ENCODE measurements at places on chromosomes 4 and X.

GRCh38 chr4:118284169-118284568 lies 68.6 kb downstream of the PRSS12 start:
- no peak for DNase-seq

DNA sequence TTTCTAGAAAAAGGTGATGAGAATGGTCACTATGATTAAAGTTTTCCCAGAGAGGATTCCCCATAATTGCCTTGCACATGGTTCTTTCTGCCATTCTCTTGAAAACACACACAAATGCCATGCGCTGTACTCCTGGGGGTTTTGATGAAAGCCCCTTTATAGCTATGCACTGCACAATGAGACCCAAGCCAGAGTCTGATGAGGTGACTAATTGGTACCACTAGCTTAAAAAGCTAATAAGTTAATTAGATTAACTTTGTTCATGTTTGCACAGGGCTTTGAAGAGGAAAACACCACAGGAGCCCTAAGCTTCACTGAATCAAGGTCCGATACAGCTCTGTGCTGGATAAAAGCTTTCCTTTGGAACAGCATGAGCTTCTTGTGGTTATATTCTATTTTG lies 132.2 kb downstream of the NKX6-1 start:
- DNase-seq, result no peak

GRCh38 chr4:98627531-98628257 lies 30.7 kb downstream of the TSPAN5 start:
- no peak for DNase-seq

GRCh38 chr4:157521906-157522305 lies 301.4 kb downstream of the GRIA2 start:
- DNase-seq, result no peak

DNA sequence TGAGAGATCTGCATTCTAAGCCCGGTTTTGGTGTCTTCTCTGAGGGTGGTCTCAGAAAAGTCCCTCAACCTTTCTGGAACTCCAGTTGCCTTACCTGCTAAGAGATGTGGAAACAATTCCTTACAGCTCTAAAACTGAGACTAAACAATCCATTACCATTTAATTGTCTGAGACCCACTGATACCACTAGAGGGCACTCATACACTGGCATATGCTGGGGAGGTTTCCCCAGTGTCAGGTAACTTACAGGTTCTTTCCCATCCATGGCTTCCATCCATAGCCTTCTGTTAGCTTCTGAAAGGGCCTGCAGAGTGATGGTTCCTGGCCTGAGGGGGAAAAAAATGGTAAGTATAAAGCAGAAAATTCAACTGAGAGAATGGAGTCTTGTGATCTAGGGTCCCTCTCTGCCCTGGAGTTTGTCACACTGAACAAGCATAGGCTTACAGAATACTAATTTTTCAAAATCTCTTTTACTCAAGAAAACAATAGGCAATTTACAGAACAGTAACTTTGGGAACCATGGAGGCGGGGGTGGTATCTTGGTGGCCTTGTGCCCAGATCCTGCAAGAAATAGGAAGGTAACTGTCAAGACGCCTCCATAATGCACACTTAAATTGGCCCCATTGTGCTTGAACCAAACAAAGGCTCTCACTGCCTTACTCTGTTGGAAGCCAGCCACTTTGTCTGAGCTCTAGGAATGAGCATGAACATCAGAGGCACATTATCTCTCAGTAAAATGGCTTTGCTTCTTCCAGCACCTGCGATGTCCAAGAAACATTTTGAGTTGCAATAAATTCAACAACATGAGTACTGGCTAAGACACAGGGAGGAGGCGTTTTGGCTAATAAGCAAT lies 236.1 kb downstream of the OPHN1 start:
- DNase-seq, result peak; percentile 18

DNA sequence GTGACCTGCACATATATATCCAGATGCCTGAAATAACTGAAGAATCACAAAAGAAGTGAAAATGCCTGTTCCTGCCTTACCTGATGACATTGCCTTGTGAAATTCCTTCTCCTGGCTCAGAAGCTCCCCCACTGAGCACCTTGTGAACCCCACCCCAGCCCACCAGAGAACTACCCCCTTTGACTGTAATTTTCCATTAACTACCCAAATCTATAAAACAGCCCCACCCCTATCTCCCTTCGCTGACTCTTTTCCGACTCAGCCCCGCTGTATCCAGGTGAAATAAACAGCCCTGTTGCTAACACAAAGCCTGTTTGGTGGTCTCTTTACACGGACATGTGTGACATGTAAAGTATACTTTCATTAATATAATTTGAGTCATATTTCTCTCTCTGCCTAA lies 320.3 kb upstream of the TECRL start:
- DNase-seq, result no peak

DNA sequence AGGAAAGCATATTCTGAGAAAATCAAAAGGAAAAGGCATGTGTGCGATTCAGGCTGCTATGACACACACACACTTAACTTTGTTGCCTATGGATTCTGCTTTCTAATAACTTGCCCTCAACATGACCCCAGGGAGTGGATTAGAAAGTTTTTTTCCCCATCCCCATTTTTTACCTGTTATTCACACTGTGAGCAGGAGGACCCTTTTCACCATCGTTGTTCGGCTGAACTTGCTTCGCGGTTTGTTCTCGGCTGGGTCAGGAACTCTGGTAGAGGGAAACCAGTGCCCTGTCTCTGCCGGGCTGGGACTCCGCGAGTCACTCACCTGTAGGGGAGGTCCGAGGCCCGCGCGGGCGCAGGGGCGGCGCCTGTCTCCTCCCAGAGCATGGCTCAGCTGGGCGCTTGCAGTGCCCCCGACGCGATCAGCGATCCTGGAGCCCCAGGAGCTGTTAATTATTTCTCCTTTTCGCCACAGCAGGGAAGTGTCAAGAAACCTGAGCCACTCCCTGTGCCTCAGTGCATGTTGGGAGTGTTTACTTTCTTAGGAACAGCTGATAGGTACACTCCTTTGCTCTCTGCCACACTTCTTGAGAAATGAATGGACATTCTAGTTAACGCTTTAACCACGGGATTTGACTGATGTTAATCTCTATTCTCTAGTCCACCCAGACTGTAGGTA lies at the start of gene RASSF6:
RASSF6 (minus strand) TSS at position 322 of the 678 bp plus-strand sequence. CDS start 8,641 bp downstream, outside the sequence.
- DNase-seq, result peak; percentile 5

- no peak for DNase-seq
These were observed 53.0 kb upstream of the RASSF6 start for GRCh38 chr4:73673286-73673685.

- no peak for DNase-seq
These were observed 171.2 kb upstream of the GPC4 start for GRCh38 chrX:133586443-133586842.

DNA sequence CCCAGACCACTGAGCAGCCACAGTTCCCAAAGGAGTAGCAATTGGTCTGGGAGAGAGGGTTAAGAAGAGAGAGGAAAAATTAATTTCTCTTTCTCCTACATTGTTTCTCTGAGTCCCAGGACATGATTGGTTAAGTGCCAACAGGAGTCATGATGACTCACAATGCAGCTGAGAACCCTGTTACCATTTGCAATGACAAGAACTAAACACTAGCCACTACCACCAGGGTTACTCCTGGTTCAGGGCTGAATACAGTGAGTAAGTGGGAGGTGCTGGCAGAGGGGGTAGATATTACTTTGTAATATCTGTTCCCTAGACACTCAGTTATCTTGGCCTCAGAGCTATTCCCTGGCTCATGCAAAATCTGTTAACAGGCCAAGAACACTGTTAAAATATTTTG lies 18.0 kb downstream of the ETDC start:
- no peak for DNase-seq

GRCh38 chr4:123536225-123536624 lies 139.6 kb downstream of the SPRY1 start:
- DNase-seq, result no peak

GRCh38 chr4:159337041-159337440 lies 234.2 kb downstream of the RAPGEF2 start:
- no peak for DNase-seq

- no peak for DNase-seq
These were observed 1404.1 kb upstream of the IGFBP7 start for GRCh38 chr4:58514299-58514698.

GRCh38 chr4:905485-906338 lies 26.4 kb downstream of the GAK start:
- DNase-seq, result no peak

DNA sequence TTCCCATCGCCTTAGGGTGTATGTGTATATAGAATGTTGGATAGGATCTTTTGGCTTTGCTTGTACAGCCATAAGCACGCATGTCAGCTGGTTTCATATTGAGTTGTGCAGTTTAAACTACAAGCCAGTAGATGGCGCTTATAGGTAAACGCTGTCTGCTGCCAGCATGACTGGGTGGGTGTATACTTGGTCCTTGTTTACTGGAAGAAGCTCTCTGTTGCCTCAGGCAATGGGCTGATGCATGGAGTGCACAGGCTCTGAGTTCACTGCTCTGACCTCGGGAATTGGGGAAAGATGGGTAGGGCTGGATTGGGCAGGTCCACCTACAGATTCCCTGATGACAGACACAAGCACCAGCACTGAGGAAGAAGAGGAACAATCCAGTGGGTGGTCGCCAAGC lies 831.5 kb downstream of the STIM2 start:
- no peak for DNase-seq

DNA sequence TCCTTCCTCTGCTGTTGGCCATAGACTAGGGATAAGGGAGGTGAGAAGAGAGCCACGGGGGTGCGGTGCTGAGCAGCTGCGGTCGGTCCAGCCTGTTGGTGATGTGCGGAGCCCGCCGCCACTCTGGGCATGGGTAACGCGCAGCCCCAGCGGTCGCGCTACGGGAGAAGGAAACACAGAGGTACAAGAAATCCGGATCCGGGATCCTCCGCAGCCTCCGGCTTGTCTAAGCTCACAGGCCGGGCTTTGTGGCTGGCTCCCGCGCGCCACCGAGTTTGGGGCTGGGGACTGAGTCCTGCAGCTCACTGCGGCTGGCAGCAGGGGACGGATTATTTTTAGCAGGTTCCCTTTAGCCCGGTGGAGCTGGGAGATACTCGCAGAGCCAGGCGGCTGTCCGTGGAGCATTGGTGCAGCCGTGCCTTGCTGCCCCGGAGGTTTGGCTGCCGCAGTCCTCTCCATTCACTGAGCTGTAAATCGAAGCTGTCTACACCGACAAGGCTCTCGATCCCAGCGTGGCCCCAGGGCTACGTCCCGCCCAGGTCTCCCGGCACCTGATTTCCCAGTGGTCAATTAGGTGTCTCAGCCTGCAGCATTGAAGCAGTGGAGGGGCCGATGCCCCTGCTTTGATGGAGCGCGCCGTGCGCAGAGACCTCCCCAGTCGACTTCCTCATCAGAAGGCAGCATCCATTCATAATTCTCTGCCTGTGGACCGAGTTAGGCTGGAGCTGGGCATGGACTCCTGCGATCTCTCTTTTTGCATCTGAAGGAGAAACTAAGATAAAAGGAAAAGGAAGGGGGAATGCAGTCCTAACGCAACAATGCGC lies 81.9 kb upstream of the SCML1 start:
- DNase-seq, result peak; percentile 11

- no peak for DNase-seq
These were observed 6.7 kb upstream of the MSX1 start for GRCh38 chr4:4852591-4853362.

GRCh38 chr4:71941001-71941400 lies 90.8 kb upstream of the NPFFR2 start:
- no peak for DNase-seq

DNA sequence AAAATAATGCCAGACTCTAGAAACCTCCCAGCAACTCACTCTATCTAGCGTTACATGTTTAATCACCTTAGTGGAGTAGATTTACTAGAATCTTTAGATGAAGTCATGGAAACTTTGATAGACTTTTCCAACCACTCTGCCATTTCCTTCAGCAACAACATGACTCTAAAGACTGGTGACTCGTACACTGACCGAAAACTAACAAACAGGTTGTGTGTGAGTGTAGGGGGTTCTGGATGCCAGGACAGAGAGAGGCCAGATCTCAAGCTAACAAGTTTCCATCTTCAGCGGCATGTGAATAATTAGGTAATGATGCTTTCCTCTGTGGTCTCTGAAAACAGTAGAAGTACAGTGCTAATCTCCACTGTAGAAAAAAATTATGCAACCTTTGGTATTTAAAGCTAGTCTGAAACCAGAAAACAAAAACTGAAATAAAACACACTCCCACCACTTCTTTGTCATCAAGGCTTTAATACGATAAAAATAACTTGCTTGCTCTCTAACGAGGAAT lies 286.4 kb downstream of the PRDM5 start:
- DNase-seq, result no peak

DNA sequence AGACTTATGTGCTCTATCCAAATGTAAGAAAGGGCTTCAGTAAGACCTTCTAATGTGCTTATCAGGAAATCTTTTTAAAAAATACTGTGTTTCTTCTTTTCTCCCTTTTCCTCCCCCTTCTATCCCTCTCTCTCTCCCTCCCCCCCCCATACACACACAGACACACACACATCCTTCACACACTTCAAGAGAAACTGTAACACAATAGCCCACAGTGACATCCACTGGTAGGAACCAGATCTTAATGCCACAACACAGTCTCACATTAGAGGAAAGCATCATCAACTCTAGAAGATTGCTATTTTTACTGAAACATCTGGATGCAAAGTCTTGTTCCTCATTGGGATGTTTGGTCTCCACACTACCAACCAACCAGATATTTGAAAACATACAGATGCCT lies 4.6 kb downstream of the PCDH19 start:
- DNase-seq, result no peak
